ENCODE measurements at places on chromosomes 3 and 15. TPM values are rescaled to one million over a fixed set of nuclear protein-coding genes. Genes with fewer than 3 reads are reported as not detected.

Gene NR2E3
- polyA plus RNA-seq: 0.19 TPM

GRCh38 chr3:182904164-182904563 lies 76.2 kb downstream of the DCUN1D1 start:
- no peak for DNase-seq

DNA sequence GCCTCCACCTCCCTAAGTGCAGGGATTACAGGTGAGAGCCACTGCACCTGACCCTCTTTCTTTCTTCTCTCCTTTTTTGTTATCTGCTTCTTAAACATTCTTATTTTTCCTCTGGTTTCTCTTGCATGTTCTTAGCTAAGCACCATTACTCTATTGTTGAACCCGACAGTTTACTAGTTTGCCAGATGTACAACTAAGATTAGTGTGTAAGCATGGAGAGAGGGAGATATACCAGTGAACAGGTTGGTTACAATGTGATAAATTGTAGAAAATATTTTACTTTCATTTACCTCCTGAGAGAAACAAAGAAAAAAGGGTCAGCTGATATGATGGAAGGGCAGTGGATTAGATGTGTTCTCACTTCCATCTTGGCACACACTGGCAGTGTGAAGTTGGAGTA lies 4.9 kb downstream of the HAUS2 start:
- DNase-seq: no peak

DNA sequence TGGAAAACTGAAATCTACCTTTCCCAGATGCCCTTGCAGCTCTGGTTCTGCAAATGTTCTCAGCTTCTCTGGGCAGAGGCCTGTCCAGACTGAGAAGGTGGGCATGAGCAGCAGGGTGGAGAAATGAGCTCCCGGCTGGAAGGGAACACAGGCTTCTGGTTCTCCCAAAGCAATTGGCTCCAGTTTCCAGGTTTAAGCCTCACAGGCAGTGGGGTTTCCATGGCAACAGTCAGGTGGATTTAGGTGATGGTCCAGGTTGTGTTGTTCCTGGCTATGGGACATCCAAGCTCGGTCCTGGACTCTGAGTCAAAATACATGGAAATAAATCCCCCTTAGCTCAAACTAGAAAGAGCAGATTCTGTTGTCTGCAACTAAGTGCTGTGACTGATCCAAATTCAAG lies 94.6 kb upstream of the IQSEC1 start:
- no peak for DNase-seq

- DNase-seq: no peak
Measured at GRCh38 chr15:63986751-63987341, 59.4 kb downstream of the DAPK2 start.

Gene CASR
- not detected for polyA plus RNA-seq

DNA sequence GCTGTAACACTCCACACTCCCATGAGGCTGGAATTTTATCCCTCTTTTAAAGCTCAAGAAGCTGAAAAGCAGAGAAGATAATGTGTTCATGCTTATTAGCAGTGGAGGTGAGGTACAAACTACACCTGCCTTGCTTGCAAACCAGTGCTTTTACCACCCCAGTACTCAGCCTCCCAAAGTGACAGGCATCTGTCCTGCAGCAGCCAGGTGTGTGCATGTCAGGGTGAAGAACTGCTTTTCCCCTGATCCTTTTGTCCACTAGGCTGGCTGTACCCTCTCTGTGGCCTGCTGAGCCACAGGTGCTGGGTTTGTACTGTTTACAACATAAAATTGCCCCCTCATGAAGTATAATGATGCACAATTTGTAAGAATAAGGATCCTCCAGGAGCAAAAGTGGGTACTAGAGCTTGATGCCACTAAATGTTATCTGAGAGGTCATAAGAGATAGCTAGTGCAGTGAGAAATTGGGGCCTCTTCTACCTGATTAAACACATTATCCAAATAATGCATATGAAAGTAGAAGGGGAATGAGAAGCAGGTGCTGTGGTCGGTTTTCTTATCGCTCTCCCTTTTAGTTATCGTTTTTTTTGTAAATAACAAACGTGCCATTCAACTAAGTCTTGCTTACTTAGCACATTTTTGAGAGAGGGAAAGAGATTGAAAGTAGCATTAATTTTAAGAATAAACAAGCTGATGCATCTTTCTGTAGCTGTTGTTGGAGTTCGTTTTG lies 39.2 kb upstream of the GADL1 start:
- DNase-seq: no peak

DNA sequence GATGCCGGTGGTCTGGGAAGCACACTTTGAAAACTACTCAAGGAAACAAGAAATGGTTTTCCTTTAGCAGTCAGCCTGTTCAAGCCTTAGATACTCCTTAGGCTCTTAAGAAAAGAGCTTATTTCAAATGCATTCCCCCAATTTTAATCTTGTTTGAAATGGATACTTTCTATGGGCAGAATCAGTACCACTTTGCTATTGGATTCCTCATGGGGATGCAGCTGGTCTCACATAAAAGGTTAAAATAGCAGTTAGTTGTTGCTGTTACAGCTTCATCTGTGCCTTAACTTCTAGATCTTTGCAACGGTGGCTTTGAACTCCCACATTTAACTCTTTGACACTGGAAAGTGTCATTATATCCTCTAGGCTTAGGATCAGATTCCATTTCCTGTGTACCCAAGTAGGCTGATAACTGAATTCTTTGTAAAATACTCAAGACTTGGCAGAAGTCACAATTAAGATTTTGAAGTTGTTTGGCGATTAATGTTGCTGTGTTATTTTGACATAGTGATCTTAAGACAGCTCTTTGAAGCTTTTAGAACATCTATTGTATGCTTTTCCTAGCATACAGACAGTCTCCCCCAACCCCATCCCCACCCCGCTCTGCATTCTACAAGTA lies 2.2 kb downstream of the THBS1 start:
- DNase-seq: no peak

Gene SPSB4
- polyA plus RNA-seq: not detected

DNA sequence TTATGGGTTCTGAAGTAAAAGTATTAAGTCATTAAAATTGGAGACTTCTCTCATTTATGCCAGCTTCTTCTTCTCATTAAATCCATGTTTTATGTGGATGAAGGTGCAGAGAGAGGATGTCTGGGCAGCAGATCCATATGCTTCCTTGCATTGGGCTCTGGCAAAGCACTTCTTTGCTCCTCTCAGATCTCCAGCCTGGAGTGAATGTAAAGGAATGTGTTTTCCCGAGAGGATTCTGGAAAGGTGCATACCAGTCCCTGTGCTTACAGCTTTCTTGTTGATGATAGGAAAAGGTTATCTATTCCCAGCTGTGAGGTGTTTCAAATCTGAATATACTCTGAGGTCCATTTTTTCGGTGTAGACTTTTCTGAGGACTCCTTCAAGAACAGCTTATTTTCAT lies 79.9 kb upstream of the PEX5L start:
- no peak for DNase-seq

Gene UCN2
- 2.3 TPM for polyA plus RNA-seq

Gene NMNAT3
- polyA plus RNA-seq: 0.12 TPM

- DNase-seq: no peak
Measured at GRCh38 chr3:53274938-53275605, 19.2 kb upstream of the TKT start.

Gene GABRR3
- polyA plus RNA-seq: not detected

Gene KBTBD12
- polyA plus RNA-seq: not detected

- no peak for DNase-seq
Measured at GRCh38 chr3:187918081-187918644, 172.9 kb upstream of the BCL6 start.

Gene GOLGA8A
- 33.8 TPM for polyA plus RNA-seq

DNA sequence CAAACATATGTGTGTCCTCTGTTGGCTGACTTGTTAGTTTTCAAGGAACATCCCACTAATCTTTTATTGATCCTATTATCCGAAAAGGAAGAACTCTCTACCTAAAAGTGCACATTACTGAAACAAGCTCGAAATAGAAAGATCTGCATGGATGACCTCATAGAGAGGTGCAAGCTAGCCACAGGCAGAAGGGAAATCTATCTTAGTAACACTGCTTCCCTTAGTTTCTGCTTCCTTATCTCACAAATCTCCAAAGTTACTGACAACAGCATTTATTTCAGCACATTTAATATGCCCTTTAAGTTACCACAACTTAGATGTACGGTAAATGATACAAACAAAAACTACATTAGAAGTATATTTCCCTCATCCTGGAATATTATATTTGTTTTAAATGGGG lies 285.1 kb upstream of the CCDC54 start:
- DNase-seq: peak; percentile 2

Gene ANKRD63
- not detected for polyA plus RNA-seq

- no peak for DNase-seq
Measured at GRCh38 chr15:40764629-40765103, 798 bp downstream of the GCHFR start.

GRCh38 chr3:80998022-80998421 lies 763.4 kb downstream of the GBE1 start:
- no peak for DNase-seq

All from IMR-90 (cell line).